Iris pigment epithelial cell (primary cell): ENCODE measurements at places on chromosomes 13 and 19.

- DNase-seq: no peak
Measured at GRCh38 chr13:103694471-103694870, 628.3 kb upstream of the SLC10A2 start.

GRCh38 chr13:55788548-55788947 lies 1352.2 kb upstream of the PRR20A start:
- no peak for DNase-seq

DNA sequence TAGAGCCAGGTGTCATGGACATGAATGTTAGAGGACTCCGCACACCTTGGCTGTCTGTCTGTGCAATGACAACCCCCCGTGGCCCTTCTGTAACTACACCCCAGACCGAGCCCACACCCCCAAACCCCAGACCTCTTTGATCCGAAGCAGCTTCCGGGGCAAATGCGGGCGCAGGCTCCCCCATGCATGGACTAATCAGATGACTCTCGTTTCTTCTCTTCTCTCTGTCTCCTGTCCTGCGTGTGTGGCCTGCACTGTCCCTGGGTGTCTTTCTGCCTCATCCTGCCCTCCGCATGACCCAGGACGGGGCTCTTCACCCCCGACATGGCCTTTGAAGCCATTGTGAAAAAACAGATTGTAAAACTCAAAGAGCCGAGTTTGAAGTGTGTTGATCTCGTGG lies 38.9 kb downstream of the TMED1 start:
- DNase-seq: no peak

GRCh38 chr19:4647676-4648644 lies 8.6 kb downstream of the TNFAIP8L1 start:
- no peak for DNase-seq

GRCh38 chr13:30413842-30414241 lies 8.5 kb upstream of the UBE2L5 start:
- no peak for DNase-seq

GRCh38 chr13:95185311-95185710 lies 115.9 kb downstream of the ABCC4 start:
- no peak for DNase-seq
